ENCODE measurements at places on chromosomes 11 and 22. TPM values are rescaled to one million over a fixed set of nuclear protein-coding genes. Genes with fewer than 3 reads are reported as not detected.

Gene IFITM5
- total RNA-seq = not detected

Gene NCAM1
- total RNA-seq = 447 TPM

Gene PHF5A
- 37.9 TPM for total RNA-seq

Gene TRIM48
- total RNA-seq = not detected

Gene OR2D3
- total RNA-seq = not detected

Gene SEPTIN5
- total RNA-seq = 83.4 TPM

Gene PRMT3
- 29.4 TPM for total RNA-seq

Gene IFITM10
- 9.5 TPM for total RNA-seq

Gene CEP126
- 17.2 TPM for total RNA-seq

Gene GGT5
- 13.2 TPM for total RNA-seq

Gene UBQLN3
- 0.88 TPM for total RNA-seq

Gene RCOR2
- 28.1 TPM for total RNA-seq

Gene OR52D1
- not detected for total RNA-seq

Gene SLCO2B1
- total RNA-seq = 9.3 TPM

Gene IL10RA
- total RNA-seq = 4.2 TPM

Gene SCARF2
- total RNA-seq = 16.8 TPM

Gene RFPL2
- not detected for total RNA-seq

Gene GP1BB
- total RNA-seq = 6.6 TPM

Gene MS4A15
- total RNA-seq = not detected

Gene BSCL2
- total RNA-seq = 44.1 TPM

Gene PRODH
- total RNA-seq = 14.6 TPM

Gene OR56A1
- total RNA-seq = 0.11 TPM
